Fibroblast of lung (primary cell): ENCODE measurements at places on chromosomes 11 and 22. TPM values are rescaled to one million over a fixed set of nuclear protein-coding genes. Genes with fewer than 3 reads are reported as not detected.

Gene SYCE3
- 0.30 TPM in 1 of 2 replicates, not detected in the other for polyA plus RNA-seq

Gene SORL1
- polyA plus RNA-seq: 0.58 and 5.4 TPM in 2 replicates

Gene C1QTNF4
- polyA plus RNA-seq: 0.03 TPM in 1 of 2 replicates, not detected in the other

Gene SUSD2
- polyA plus RNA-seq: 10.5 and 11.9 TPM in 2 replicates

Gene C11orf87
- 0.02 and 0.34 TPM in 2 replicates for polyA plus RNA-seq

Gene BDNF
- 11.2 and 15.0 TPM in 2 replicates for polyA plus RNA-seq

Gene SLC37A2
- 0.36 and 2.2 TPM in 2 replicates for polyA plus RNA-seq

GRCh38 chr11:429931-430456 lies 11.8 kb downstream of the ANO9 start:
- H3K4me1 ChIP-seq: no peaks in the 10 kb centered on the region
- DNase-seq: no peak
- no peaks in the 10 kb centered on the region for H3K36me3 ChIP-seq
- no peak overlapping the region for H3K4me3 ChIP-seq

DNA sequence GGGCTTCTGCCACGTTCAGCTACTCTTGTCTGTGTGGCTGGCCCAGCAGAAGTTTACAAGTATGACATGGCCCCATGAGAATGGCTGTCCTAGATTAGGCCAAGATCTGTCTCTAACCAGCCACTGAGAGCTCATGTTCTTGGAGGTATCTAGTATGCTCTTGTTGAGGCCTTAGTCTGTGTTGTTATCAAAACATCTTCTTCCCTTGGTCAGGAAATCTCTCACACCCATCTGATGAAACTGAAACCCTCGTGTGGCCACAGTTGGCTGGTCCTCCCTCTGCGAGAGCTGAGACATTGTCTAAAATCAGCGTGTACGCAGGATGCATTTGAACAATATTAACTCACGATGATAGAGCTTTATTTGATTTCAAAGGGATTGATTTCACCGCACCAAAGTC lies 109.0 kb upstream of the NNMT start:
- no peak overlapping the region for H3K27ac ChIP-seq
- no peak overlapping the region for H3K4me3 ChIP-seq
- no peaks in the 10 kb centered on the region for H3K4me1 ChIP-seq
- no peaks in the 10 kb centered on the region for H3K27me3 ChIP-seq

- DNase-seq: peak; percentile 24
- H3K27ac ChIP-seq: no peak overlapping the region
- no peaks in the 10 kb centered on the region for H3K36me3 ChIP-seq
- peaks cover 10% of the 10 kb centered on the region for H3K4me1 ChIP-seq
- H3K27me3 ChIP-seq: peaks cover 26% of the 10 kb centered on the region
Measured at GRCh38 chr22:35539910-35540594, 579 bp upstream of the RASD2 start.

DNA sequence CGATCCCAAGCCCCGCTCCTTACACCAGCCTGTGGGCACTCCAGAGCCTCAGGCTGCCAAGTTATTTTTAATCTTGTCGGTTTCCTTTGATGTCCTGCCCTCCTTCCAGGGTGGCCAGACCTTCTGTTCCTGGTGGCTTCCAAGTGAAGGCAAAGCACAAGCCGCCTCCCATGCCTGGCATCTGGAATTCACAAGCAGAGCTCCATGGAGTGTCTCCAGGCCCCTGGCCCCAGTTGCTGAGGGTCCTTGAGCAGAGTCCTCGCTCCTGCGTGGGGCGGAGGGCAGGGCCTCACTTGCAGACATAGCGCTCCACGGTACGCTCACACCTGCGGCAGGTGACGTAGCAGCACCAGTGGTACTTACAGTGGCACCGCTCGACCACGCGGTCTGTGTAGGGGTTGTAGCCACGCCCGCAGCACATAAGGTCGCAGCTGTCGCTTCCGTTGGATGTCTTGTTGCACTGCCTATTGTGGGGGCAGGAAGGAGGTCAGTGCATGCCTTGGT lies 19.5 kb downstream of the WNT11 start:
- DNase-seq: no peak
- no peaks in the 10 kb centered on the region for H3K36me3 ChIP-seq
- H3K4me1 ChIP-seq: peaks cover 2% of the 10 kb centered on the region
- H3K27me3 ChIP-seq: peaks cover 4% of the 10 kb centered on the region

DNA sequence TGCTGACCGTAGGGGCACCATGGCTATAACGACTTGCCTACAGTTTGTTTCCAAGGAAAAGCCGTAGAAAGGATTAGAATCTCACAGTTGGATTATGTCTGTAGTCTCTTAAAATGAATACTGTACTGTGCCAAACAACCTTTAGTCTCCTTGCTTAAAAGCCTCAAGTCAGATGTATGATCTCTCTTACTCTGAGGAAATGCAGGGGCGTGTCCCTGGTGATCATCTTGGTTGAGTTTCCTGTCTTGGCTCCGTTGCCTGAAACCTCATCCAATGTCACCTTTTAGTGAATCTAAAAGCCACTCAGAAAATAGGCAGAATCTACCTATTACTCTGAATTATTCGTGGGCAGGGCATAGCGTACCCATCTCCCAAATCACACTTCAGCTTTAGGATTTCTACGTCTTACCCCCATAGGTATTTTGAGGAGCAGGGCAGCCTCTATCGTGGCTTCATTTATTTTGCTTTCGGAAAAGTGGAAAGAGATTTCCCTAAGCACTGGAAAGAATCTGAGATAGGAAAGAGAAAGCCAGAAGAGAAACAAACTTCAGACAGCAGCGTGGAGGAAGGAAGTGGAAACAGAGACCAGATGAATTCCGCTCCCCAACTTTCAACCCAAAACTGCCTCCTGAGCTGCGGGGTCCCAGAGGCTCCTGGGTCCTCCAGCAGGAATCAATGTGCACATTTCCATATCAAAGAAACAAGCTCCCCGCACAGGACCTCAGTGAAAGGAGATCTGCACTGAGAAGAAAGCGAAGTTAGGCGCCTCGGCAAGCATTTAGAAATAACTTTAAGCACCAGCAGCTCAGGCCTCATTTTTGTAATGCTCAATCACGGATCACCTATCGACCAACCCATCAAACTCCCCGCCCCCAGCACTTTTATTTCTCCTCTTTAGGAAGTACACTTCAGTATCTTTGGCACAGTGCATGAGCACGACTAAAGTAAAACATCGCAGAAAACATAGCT lies 245.8 kb downstream of the ETS1 start:
- H3K36me3 ChIP-seq: no peaks in the 10 kb centered on the region
- no peaks in the 10 kb centered on the region for H3K27me3 ChIP-seq
- no peak overlapping the region for H3K27ac ChIP-seq
- no peak overlapping the region for H3K4me3 ChIP-seq

DNA sequence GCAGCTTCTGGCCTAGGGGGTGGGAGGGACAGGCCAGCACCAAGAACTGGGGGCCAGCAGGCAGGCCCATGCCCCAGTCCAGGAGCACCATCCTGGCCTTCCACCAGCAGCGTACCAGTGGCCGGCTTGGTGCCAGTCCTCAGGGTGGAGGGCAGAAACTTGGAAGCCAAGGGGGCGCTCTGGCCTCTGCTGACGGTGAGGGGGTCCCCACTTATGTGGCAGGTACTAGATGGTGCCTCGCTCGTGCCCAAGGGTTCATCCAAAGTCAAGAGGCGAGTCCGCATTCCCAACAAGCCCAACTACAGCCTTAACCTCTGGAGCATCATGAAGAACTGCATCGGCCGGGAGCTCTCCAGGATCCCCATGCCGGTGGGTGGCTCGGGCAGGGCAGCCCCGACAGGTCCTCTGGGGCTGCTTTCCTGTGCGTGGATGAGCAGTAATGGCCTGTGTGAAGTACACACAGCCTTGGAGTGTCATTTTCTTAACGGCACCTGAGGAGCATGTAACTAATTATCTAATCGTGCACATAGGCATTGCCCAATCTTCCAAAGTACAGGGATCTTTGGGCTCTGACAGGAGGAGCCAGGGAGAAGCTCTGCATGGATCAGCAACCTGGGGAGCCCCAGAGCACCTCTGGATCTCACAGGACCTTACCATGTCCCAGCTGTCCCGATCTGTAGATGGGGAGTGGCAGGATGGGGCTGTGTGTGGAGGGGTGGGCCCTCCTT lies 79.1 kb downstream of the MORC2 start:
- no peak overlapping the region for H3K27ac ChIP-seq
- H3K27me3 ChIP-seq: no peaks in the 10 kb centered on the region
- H3K4me3 ChIP-seq: no peak overlapping the region
- H3K36me3 ChIP-seq: no peaks in the 10 kb centered on the region

DNA sequence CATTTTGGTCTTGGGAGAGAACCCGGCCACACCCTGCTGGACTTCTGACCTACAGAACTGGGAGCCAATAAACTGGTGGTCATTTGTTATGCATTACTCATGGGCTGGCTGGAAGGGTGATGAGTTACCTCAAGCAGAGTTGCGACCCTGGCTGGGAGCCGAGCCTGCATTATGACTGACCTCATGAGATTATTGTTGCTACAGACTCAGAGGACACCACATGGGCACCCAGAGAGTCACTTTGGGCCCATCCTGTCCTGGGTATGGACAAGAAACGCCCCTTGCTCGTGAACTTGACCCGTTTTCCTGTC lies 531.7 kb downstream of the TBC1D22A start:
- no peak overlapping the region for H3K4me3 ChIP-seq
- H3K4me1 ChIP-seq: peaks cover 2% of the 10 kb centered on the region
- DNase-seq: peak; percentile 69
- no peak overlapping the region for H3K27ac ChIP-seq
- no peaks in the 10 kb centered on the region for H3K27me3 ChIP-seq

GRCh38 chr22:35446365-35446764 lies 46.4 kb downstream of the MCM5 start:
- H3K27me3 ChIP-seq: no peaks in the 10 kb centered on the region
- peak overlapping the region; percentile 2 for H3K27ac ChIP-seq
- no peaks in the 10 kb centered on the region for H3K36me3 ChIP-seq
- H3K4me1 ChIP-seq: peaks cover 2% of the 10 kb centered on the region
- DNase-seq: peak; percentile 83

GRCh38 chr11:116543911-116544475 lies 228.8 kb downstream of the BUD13 start:
- no peak overlapping the region for H3K27ac ChIP-seq
- H3K4me3 ChIP-seq: no peak overlapping the region
- no peaks in the 10 kb centered on the region for H3K27me3 ChIP-seq
- no peaks in the 10 kb centered on the region for H3K4me1 ChIP-seq
- no peaks in the 10 kb centered on the region for H3K36me3 ChIP-seq

DNA sequence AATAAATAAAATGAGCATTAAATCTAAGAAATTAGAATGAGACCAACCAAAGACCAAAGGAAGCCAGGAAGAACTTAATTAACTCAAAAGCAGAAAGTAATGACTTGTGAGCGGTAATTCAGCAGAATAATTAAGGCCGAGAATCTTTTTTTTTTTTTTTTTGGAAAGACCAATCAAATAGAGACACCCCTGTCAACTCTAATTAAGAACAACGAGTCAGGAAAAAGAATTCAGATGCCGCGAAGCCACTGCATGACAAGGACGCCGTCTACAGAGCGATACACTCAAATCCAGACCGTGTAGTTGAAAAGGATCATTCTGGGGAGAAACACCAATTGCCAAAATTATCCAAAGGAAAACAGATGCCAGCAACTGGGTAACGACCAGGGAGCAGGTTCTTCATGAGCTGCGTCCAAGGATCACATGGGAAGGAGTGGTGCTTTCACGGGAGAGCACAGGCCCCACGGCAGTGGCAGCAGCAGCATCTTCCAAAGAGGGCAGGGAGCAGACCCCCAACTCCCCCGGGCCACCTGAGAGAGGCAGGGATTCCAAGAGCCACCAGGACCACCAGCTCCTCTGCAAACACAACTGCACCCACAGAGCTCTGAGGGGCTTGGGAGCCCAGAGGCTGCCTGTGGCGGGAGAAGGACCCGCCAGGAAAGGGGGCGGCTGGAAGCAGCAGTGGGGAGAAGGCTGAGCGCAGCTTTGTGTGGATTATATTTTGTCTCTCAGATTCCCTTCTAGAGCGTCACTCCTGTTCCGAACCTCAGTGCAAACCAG lies 469.8 kb downstream of the BRD1 start:
- no peaks in the 10 kb centered on the region for H3K36me3 ChIP-seq
- no peaks in the 10 kb centered on the region for H3K4me1 ChIP-seq
- H3K27me3 ChIP-seq: no peaks in the 10 kb centered on the region
- H3K4me3 ChIP-seq: no peak overlapping the region

- H3K27me3 ChIP-seq: no peaks in the 10 kb centered on the region
- no peak overlapping the region for H3K27ac ChIP-seq
- DNase-seq: no peak
- H3K36me3 ChIP-seq: no peaks in the 10 kb centered on the region
- no peaks in the 10 kb centered on the region for H3K4me1 ChIP-seq
Measured at GRCh38 chr22:48629631-48630432, 1197.8 kb downstream of the BRD1 start.

DNA sequence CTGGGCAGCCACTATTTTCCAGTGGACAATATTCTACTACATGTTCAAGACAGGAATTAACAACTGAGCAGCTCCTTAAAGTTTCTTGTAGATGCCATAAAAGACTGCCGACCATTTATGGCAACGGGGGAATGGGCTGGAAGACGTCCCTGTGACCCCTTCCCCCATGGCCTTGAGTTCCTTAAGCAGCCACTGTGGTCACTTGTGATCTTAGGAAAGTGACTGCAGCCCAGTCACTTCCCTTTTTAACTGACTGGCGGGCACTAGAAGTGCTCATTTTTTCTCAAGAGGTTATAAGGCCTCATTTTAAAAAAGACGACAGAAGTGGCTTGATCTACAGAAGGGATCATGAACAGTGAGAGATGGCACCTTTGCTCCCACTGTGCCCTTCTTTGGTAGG lies 153.2 kb upstream of the NARS2 start:
- no peak overlapping the region for H3K27ac ChIP-seq
- H3K27me3 ChIP-seq: no peaks in the 10 kb centered on the region
- no peak overlapping the region for H3K4me3 ChIP-seq
- H3K36me3 ChIP-seq: no peaks in the 10 kb centered on the region

GRCh38 chr11:73359930-73360742 lies 16.1 kb upstream of the RELT start:
- H3K27ac ChIP-seq: peak overlapping the region; percentile 69
- peaks cover 25% of the 10 kb centered on the region for H3K4me1 ChIP-seq
- H3K27me3 ChIP-seq: no peaks in the 10 kb centered on the region
- peak; percentile 48 for DNase-seq
- no peak overlapping the region for H3K4me3 ChIP-seq

- H3K27me3 ChIP-seq: no peaks in the 10 kb centered on the region
- H3K4me1 ChIP-seq: no peaks in the 10 kb centered on the region
- no peak overlapping the region for H3K27ac ChIP-seq
- no peak overlapping the region for H3K4me3 ChIP-seq
- no peaks in the 10 kb centered on the region for H3K36me3 ChIP-seq
Measured at GRCh38 chr22:30806391-30806861, 111.8 kb downstream of the OSBP2 start.

DNA sequence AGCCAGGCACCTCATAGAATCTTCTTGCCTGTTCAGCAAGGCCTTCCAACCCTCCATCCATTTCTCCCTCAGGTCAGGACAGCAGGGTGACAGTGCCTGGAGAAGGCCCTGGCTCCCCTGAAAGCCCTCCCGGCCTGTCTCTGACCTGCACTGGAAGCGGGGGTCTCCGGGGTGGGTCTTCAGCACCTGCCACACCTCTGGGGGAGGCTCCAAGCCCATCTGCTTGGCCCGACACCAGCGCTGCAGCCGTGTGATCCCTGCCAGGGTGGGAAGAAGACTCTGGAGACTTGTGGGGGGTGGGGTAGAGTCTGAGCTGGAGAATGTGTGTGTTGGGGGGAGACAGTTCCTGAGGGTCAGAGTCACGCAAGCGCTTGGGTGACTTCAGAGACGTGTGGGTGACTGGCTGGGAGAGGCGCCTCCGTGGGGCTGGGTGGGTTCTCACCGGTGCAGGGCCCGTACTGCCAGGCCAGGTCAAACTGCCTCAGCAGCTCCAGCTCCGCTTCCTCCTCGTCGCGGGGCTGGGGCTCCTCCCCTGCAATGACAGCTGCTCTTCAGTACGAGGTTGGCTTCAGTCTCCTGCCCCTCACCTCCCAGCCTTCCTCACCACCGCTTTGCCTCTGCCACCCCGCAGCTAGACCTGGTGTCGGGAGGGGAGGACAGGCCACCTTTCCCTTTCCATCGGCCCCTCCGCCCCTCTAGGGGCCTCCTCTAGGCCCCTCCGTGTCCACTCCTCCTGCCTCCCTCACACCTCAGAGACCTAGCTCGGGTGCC lies 615 bp downstream of the POLD4 start:
- peak overlapping the region; percentile 99 for H3K27ac ChIP-seq
- H3K27me3 ChIP-seq: no peaks in the 10 kb centered on the region
- peak overlapping the region; percentile 80 for H3K4me3 ChIP-seq
- peaks cover 1% of the 10 kb centered on the region for H3K36me3 ChIP-seq
